ENCODE measurements at places on chromosomes 3 and 15. TPM values are rescaled to one million over a fixed set of nuclear protein-coding genes. Genes with fewer than 3 reads are reported as not detected.

The APBA2 gene
- total RNA-seq: 8.1 TPM

The ANKRD34C gene
- total RNA-seq: 0.21 TPM

The PRR20G gene
- total RNA-seq: not detected

DNA sequence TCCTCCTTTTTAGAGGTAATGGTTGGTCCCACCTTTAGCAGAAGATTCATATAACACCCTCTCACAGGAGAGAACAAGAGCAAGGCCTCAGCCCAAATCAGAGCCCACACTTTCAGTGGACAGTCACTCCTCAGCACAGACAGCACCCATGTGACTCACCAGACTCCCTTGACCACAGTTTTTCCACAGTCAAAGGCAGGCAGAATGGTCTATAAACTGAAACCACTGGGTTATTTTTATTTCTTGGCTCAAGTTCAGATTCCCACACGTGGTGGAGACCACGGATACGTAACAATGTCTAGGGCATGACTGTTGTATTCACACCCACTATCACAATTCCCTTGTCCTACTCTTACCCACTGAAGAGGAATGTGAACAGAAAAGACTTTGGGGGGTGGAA is 237.8 kb upstream of the UBE2E1 start:
- DNase-seq: no peak

- DNase-seq: peak; percentile 52
These were observed 22.3 kb downstream of the CTSH start for GRCh38 chr15:78922527-78922926.

GRCh38 chr3:134810052-134810435 is 15.0 kb downstream of the EPHB1 start:
- DNase-seq: no peak

DNA sequence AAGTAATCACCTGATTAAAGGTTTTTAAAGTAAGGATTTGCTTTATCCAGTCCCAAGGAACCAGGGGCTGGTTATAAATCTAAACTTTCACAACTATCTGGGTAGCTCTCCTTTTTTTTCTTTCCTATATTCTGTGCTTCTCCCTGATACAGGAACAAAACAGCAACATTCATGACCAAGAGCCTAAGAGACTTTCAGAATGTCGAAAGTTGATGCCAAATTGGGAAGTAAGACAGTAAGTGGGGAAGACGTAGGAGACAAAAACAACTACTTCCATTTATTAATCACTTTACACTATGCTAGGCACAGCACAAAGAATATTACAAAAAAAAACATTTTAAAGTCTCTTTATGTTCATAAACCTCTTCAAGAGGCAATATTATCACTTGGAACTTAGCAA is 211.6 kb downstream of the MAGI1 start:
- no peak for DNase-seq

DNA sequence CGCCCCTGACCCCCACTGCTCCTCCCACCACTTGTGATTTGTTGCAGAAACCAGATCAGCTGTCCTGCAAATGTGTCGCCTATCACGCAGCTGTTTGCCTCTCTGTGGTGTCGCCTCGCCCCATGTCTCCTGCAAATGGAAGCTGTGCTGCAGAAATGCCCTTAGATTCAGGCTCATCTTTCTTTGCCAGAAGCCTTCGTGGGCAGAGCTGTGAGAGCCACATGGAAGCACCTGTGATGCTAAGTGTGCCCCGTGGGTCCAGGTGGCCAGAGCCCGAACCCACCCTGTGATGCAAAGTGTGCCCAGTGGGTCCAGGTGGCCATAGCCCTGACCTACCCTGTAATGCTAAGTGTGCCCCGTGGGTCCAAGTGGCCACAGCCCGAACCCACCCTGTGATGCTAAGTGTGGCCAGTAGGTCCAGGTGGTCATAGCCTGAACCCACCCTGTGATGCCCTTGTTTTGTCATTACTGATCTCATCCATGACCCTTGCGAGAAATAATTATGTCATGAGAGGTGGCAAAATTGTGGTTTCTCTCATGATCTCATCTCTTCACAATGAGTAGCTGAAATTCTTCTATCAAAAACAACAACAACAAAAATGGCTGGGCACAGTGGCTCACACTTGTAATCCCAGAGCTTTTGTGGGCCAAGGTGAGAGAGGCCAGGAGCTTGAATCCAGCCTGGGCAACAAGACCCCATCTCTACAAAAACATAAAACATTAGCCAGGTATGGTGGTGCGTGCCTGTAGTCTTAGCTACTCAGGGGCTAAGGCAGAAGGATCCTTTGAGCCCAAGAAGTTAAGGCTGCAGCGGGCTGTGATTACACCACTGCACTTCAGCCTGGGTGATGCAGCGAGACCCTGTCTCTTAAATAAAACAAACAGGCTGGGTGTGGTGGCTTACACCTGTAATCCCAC is 187.4 kb downstream of the GOLGA6L6 start:
- no peak for DNase-seq

- DNase-seq: no peak
These were observed 236.2 kb downstream of the IL5RA start for GRCh38 chr3:2873986-2874385.

DNA sequence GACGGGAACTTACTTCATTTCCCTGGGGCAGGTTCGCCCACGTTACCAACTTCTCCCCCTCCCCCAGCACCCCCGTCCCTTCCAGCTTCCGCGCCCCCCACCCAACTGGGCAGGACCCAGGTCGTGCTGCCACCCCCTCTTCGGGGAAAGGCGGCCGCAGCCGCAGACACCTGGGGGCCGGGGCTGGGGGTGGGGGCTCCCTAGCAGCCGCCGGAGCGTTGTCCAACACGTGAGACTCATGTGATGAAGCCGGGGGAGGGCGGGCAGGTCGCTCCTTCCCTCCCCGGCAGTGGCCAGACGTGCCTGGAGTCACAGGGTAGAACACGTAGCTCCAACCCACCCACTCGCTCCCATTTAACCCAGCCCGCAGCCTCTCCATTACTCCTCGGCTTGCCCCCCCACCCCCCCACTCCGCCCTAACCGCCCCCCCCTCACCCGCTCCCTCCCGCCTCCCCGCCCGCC is 240 bp upstream of the BHLHE40 start:
- peak; percentile 94 for DNase-seq

All from tongue (tissue), 3 donors.